Psoas muscle (tissue), 8 donors: ENCODE measurements at places on chromosomes 12 and 14. TPM values are rescaled to one million over a fixed set of nuclear protein-coding genes. Genes with fewer than 3 reads are reported as not detected.
A peak's percentile ranks its signal among the peaks of the same experiment; 100 is the strongest.

GRCh38 chr12:105740970-105741725 lies 397.6 kb downstream of the NUAK1 start:
- DNase-seq: peak; percentile 55

DNA sequence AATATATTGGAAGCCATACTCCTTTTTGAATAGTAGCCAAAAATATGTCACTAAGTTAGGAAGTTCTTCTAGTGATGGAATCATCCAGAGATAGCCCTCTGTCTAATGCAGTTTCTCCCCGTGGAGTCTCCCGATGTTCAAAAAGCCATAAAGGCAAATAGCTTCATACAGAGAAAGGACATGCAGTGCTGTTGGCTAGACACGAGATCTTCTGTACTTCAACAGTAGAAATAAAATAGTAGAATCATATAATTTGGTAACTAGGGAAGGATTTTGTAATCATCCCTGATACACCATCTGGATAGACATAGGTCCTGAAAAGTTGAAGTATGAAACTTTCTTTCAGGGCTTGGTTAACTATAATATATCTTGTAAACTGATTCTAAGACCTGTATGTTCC lies 27.6 kb downstream of the LRFN5 start:
- no peak for DNase-seq

GRCh38 chr14:24954700-24955037 lies 95.3 kb downstream of the STXBP6 start:
- no peak for DNase-seq

GRCh38 chr12:49345825-49346658 lies 646 bp upstream of the DNAJC22 start:
- DNase-seq: no peak

DNA sequence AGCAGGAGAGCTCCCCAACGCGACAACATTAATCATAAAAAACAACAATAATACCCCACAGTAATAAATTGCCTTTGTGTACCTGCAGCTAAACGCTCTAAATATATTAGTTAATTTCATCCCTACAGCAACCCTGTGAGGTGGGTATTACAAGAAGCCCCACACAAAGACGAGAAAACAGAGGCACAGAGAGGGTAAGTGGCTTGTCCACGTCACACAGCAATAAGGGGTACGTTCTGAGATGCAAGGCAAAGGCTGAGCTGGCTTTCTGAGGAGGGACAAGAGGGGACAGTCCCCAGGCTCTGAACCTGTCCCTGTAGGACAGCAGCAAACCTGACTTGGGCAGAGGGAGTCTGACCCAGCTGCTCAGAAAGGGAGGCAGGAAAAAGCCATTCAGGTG lies 78.2 kb downstream of the NCOR2 start:
- no peak for DNase-seq

GRCh38 chr12:65765436-65765813 lies 58.9 kb upstream of the HMGA2 start:
- no peak for DNase-seq

DNA sequence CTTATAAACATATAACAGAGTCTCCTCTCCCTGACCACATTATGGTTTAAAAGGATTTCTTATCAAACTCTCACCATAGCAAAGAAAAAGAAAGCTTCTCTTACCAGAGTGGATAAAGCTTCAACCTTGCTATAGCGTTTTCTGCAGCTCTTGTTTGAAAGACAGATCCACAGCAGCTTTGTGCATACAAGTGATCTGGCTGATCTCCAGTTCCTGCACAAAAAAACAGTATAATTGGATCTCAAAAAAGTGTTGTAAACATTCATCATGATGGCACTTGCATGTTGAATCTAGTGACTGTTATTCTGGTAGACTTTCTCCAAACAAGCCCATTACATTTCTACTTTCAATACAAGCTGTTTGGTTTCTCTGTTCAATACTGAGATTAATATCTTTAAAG lies 178.9 kb upstream of the MGAT4C start:
- no peak for DNase-seq

- DNase-seq: no peak
Observed at GRCh38 chr14:37585971-37586796, 8.9 kb downstream of the FOXA1 start.

DNA sequence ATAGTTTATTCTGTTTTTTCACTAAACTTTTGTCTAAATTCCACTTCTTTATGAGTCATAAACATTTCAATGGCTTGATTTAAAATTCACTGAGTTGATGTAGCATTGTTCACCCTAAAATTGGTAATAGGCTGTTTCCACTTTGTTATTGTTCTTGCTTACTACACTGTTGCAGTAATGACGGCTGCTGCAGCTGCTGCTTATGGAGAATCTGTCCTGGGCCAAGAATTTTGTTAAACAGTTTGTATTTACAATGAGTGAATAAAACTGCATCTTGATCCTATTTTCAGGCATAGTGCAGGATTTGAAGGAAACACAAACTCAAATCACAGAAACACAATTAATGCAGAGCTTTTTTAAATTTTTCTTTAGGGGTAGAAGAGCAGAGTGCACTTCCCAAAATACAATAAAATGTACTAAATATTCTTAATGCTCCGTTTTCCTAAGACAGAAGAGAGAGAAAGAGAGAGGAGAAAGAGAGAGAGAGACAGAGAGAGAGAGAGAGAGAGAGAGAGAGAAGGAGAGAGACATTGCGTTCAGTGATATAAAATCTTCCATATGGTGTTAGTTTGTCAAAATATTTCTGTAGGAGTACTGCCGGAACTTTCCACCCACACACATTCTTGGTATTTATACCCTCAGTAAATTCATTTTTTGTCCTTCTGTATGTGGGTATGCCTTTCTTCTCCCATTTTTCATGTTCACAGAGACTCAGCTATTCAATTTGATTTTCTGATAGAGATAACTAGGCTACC lies 266.4 kb downstream of the LRFN5 start:
- no peak for DNase-seq

- DNase-seq: no peak
Observed at GRCh38 chr14:59093902-59094301, 94.6 kb upstream of the DAAM1 start.

DNA sequence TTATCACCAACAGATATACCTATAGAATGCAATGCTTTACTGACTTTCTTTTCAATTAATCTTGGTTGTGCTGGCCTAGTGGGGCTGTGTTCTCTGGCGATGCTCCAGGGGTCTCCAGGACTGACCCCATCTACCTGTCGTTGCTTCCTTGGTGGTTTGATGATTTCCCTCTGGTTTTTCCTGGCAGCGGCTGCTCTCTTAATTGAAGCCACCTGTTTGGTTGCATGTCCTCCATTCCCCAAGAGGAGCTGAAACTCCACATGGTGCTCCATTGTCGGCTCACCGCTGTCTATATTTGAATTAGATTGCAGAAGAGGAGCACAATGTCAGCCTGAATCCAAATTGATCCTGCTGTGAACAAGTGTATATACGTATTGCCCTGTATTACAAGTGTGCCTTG lies 7.1 kb upstream of the IFNG-AS1 start:
- DNase-seq: no peak

DNA sequence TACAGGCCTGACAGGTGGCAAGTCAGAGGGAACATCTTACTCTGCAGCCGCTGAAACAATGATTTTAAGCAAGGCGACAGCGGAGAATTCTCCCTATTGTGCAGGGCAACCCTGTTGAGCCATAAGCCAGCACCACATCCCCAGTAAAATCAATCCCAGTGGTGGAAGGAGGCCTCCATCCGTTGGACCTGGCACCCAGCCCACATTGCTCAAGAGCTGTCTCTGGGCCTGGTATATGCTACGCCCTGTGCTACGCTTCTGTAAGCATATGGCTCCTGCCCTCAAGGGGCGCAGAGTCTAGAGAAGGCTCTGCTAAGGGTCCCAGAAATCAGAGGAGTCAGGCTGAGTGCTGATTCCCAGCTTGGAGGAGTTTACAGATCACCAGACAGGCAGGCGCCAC lies 265.5 kb downstream of the CACNA1C start:
- no peak for DNase-seq

DNA sequence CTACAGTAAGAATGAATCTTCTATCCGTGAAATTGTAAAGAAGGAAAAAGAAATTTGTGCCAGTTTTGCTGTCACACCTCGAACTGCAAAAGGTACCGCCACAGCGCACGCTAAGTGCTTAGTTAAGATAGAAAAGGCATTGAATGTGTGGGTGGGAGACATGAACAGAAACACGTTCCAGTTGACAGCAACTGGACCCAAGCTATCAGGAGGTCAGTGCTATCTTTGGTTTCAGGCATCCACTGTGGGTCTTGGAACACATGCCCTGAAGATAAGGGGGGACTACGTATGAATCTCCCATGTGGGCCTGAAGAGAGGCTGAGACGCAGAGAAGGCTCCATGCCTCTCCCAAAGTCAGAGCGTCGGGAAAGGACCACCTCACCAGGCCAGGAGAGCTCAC lies 9.8 kb downstream of the IFFO1 start:
- DNase-seq: no peak

DNA sequence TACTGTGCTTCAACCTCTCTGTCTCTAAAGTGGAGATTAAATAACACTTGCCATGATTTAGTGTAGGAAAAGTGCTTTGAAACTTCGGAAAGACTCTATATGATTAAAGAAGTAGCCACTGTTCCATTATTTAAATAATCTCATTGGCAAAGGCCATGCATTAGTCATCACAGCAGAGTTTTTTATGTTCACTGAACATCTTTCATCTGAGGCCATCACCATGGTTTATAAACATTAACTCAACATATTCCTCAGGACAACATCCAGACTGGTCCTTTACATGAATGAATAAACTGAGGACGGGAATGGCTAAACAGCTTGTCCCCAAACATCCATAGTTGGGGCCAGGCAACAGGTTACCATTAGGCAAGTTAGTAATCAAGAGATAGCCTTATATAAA lies 124.6 kb upstream of the FRMD6 start:
- DNase-seq: no peak

GRCh38 chr12:84159260-84159659 lies 753.3 kb downstream of the SLC6A15 start:
- DNase-seq: no peak

DNA sequence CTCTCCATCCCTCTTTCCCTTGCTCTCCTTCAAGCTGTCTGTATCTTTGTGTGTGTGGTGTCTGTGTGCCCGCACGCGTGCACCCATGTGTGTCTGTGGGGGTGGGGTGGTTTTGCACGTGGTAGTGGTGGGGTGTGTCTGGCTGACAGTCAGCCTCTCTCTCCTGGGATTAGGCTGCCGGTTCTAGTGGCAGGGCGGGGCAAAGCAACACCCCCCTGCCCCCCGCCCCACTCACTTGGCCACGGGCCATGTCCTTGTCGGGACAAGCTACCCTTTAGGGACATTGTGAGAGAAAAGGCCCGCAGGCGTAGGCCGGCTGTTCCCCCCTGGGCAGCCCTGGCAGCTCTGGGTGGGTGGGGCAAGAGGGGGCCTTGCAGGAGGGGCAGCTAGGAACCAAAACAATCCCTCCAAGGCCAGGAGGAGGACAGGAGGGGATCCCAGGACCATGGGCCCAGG lies 182.6 kb downstream of the ALG10 start:
- no peak for DNase-seq

- DNase-seq: no peak
Observed at GRCh38 chr14:74515891-74516412, 22.4 kb downstream of the ISCA2 start.

Gene AVPR1A
- 1.3 TPM for total RNA-seq

Gene SINHCAF
- 7.7 TPM for total RNA-seq

Gene CATSPERB
- 0.20 TPM for total RNA-seq

Gene LMNTD1
- not detected for total RNA-seq

Gene DPY19L2
- total RNA-seq: 0.52 TPM

Gene PLEKHG7
- not detected for total RNA-seq

Gene TMEM30B
- 2.0 TPM for total RNA-seq

Gene SLC25A47
- total RNA-seq: 0.12 TPM

Gene KIF21A
- total RNA-seq: 33.6 TPM

Gene BEGAIN
- total RNA-seq: 1.0 TPM
